ENCODE measurements at places on chromosomes 7 and 10.

- DNase-seq = peak; percentile 44
Measured at GRCh38 chr10:2633630-2634029, 433.7 kb upstream of the PFKP start.

GRCh38 chr7:4712281-4713182 lies 30.4 kb downstream of the FOXK1 start:
- DNase-seq = peak; percentile 16

DNA sequence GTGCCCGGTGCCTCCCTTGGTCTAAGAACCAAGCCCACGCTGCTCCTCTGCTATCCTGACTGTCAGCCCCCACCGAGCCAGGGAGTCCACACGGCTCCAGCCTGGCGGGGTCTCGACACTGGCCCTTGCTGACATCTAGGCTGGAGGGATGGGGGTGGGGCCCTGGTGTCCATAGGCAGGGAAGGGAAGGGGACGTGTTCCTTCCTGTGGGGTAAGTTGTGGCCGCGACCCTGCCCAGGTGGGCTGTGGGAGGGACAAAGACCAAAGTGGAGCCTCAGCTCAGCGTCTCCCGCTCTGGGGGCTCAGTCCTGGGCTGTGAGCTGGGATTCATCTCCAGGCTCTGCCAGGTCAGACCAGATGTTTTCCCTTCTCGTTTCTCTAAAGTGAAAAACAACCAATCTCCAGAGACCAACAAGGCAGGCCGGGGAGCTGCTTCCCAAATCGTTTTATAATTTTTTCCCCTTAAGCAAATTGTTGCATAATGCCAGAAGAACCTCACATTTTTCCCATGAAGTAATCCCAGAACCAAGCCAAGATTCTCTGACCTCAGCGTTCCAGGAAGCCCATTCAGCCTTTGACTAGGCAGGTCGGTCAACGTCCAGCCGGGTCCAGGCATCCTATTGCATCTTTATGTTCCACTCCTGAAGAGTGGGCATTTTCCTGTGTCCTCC lies 101.2 kb downstream of the RGS10 start:
- no peak for DNase-seq

DNA sequence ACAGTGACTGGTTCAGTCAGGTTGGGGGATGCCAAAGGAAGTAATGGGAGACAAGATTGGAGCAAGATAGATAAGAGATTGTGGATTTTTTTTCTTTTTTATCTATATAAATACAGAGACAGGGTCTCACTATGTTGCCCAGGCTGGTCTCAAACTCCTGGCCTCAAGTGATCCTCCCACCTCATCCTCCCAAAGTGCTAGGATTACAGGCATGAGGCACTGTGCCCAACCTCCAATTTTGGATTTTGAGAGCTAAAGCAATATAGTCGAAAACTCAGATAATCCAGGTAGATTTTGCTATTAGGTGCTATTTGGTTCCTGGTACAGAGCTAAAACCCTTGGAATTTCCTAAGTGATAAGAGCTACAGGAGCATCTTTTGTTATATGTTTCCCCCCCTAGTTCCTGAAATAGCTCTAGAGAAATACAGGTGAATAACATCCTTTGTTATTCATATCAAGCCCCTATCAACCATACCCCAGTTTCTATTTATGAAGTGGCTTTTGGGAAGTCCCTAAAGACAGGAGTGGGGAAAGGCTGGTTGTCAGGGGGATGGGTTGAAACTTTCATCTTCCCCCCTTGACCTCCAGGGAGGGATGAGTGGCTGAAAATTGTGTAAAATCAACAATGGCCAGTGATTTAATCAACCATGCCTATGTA lies 151.2 kb downstream of the CFTR start:
- DNase-seq = no peak

DNA sequence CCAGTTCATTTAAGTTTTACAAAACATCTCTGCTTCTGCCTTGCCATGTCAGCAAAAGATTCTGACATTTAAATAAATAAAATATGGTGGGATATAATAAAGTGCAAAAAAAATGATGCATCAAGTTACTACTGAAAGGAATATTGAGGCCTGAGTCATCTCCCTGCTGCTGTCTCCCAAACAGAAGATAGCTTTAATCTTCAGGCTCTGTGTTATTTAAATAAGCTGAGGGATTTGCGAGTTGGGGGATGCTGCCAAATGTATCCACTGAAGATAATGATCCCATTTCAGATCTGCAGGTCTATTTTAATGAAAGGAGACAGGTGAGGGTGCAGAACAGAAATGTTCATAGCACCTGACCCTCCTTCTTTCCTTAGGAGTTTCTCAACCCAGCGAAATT lies 720.8 kb downstream of the AUTS2 start:
- DNase-seq = no peak

- peak; percentile 90 for DNase-seq
Measured at GRCh38 chr10:5284311-5285057, 80.3 kb upstream of the UCN3 start.

DNA sequence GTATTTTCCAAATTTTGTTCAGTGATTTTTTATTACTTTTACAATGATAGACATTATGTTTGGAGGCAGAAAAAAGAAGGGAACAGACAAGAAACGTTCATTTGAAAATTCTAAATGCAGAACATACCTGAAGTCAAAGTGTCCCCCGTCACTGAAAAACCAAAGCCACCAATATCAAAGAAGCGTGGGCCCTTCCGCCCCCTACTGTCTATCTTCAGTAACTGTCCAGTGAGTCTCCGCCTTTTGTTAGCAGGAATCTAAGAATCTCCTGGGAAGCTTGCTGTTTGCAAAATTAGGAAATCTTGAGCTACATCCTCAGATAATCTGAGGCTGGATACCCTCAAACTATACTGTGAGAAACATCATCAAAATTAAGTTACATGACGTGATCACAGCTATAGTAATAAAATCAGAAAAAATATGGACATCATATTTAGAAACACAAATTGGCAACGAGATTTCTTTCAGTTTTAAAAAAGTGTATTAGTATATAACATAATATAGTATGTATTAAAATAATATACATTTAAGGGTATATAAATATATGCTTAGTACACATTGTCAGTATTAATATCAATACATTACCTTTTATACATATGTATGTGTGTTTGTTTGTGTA lies 169.3 kb upstream of the AKR1E2 start:
- peak; percentile 81 for DNase-seq

DNA sequence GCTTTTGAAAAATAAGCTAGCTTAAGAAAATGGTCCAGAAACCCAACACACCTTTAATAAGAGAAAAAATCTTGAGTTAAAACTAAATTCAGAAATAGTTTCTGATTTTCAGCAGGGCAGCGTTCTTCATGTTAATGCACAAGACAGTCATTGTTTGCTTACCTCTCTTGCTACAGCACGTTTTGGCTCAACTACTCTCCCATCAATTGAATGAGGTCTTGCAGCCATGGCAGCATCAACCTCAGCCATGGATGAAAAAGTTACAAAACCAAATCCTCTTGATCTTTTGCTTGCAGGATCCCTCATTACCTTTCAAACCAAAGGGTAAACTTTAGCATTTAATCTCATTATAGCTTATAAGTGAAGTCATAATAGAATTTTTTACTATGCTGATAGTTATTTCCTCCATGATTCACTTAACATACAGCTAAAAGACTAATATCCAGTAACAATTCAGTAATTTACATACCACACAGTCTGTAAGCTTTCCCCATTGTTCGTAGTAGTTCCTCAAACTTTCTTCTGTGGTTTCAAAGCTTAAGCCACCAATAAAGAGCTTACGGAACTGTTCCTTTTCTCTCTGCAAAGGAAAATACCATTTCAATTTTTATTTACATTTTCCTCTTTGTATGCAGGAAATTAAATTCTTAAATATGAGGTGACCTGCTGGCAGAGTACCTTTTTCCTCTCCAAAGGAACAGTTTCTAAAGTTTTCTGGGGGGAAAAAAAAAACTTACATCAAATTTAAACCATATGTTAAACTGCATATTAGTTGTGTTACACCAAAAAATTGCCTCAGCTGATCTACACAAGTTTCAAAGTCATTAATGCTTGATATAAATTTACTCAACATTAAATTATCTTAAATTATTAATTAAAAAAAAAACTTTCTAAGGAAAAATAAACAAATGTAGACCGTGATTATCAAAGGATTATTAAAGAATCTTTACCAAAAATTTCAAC lies 3.1 kb downstream of the HNRNPA2B1 start:
- peak; percentile 63 for DNase-seq

GRCh38 chr10:3568983-3569382 lies 216.0 kb downstream of the KLF6 start:
- DNase-seq = no peak

- no peak for DNase-seq
Measured at GRCh38 chr10:85901599-85901998, 465.0 kb downstream of the GRID1 start.

DNA sequence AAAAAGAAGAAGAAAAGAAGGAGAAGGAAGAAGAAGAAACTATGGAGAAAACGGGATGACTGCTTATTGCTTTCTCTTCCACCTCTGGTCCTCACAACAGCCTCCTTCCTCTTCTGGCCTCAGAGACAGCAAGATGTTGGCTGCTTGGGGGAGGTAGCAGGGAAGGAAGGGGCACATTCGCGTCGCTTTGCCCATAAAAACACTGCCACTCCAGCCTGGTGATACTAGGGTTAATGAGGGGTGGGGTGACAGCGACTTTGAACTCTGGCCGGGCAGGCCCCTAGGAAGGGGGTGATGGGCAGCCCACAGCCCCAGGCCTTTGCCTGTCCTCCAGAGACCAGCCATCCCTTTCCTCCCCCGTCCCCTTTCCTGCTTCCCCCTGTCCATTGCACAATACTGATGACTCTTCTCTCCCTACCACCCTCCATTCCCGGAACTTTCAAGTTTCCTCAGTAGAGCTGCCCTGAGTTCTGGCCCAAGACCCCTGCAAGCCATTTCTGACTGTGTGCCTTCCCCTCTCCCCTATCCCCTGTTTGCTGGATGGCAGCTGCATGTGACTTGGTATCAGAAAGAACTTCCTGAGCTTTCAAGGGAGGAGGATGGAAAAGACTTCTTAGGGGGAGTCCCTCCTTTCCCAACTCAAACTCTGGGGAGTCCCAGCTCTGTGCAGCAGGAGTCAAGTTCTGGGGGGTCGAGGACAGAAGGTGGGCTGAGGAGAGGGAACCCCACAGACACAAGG lies 2.2 kb upstream of the CUEDC2 start:
- peak; percentile 50 for DNase-seq

GRCh38 chr7:8085420-8085819 lies 116.8 kb downstream of the GLCCI1 start:
- no peak for DNase-seq

DNA sequence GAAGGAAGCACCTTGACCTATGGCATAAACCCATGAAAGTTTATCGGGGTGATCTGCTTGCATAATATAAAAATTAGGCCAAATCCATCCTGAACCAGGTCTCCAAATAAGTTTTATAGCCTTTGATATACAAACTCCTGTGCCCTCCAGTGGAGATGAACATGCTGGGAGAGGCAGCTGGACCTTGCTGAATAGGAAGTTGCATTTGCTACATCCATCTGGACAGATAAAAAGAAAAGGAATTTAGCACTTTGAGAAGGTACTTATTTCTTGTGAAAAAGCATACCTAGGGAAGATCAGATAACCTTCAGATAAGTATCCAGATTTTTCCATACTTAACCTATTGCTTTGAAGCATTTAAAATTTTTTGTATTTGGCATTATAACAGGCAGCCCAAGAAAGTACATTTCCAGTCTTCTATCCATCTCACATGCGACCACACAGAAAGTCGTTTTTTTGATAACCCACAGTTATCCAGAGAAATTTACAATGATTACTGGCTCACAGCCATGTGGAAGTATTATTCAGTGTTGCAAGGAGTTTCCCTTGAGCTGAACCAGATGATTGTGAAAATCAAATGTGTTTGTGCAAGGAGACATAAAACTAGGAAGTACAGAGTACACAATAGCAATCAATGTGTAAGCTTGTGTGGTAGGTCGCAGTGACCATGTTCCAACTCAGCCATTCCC lies 124.4 kb upstream of the STK17A start:
- DNase-seq = no peak

DNA sequence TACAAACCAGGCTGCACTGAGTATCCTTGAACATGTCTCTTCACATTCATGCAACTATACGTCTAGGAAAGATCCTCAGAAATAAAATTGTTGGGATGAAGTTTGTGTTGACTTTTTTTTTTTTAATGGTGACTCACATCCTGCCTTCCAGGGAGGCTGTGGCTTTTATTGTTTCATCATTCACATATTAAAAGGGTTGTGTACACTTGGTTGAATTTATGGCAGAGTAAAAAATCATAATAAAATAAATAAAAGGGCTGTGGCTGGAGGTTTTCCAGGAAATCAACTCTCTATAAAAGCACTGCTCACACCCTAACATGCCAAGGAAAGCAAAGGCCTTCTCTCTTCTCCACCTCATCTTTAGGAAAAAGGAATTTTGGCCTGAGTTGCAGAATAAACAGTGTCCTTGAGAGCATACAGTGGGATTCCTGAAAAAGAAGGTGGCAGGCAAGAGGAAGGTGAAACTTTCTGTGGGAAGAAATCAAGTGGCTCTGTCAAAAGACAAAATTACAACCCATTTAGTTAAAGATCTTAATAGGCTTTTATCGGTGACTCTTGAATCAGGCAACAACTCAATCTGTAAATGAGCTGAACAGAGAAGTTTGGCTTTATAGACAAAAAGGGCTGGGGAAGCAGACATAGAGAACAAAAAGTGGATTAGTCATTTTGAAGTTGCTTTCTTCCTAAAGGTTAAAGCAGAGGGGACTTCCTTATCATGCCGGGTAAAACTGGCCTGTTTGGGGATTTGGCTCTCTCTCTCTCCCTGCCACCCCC lies 41.6 kb upstream of the FHIP2A start:
- DNase-seq = no peak

DNA sequence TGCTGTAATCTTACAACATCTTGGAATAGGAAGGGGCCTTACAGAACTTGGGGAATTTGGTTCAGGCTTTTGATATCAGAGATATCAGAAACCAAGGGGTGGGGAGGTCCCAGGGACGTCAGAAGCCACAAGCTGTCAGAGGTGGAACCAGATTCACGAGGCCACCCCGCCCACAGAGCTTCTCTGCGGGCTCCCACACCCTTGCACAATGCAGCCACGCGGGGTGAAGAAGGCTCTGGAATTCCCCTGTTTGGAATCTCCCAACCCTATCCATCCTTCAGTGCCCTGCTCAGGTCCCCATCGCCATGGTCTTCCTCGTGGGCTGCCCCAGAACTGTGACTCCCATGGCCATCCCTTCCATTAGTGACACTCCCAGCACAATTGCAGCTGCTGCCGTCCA lies 247.1 kb upstream of the SHH start:
- DNase-seq = no peak

GRCh38 chr10:31263903-31264302 lies 55.1 kb upstream of the ZEB1 start:
- DNase-seq = no peak

DNA sequence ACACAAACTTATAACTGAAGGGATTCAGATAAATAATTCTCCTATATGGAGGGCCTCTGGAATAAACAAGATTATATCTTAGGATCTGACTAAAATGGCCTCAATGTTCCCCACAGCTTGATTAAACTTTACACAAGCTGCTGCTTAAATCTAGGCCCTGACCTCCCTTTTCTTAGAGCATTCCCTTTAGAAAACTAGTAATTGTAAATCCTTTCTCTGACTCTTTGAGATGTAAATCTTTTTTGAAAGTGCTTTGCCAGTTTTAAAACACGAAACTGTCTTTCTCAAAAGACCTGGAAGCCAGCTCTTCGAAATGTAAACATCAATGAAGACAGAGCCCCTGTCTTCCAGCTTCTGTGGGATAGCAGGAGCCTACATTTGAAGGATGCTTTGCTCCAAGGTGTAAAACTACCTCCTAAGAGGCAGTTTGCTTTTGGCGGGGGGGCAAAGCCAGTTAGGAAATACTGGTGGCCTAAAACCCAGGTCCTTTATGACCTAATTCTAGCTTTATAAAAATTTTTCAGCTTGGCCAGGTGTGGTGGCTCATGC lies 758.7 kb downstream of the CNTNAP2 start:
- DNase-seq = no peak

GRCh38 chr10:132742837-132743194 lies 43.1 kb downstream of the NKX6-2 start:
- no peak for DNase-seq
